SK-N-DZ (cell line): ENCODE measurements at places on chromosomes 7 and 10.

DNA sequence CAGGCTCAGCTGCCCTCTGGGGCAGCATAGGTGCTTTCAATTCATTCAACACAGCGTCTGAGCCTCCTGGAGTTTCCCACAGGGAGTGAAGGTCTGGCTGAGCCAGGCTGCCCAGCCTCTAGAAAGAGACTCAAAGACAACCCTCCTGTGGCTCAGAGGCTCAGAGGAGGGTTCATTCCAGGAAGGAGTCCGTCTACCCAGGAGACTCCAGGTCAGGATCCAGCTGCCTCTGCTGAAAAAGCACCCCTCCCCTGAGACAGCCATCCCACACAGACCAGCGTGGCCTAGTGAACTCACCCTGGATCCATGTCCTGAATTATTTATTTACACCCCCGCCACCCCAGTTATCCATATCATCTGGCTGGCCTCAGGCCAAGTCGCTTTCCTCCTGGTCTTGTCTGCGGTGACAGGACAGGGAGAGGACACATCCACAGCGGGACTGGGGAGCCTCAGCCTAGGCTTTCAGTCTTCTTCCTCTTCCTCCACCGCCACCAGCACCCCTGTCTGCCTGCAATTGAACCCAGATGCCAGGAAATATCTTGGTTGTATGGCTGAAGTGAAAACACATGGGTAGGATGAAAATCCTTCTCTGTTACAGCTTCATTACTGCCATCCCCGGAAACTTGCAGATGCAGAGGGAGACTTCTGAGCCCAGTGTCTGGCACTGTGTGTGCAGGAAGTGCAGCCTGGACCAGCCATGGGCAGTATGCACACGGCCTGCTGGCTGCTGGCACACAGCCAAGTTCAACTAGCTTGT is 44.0 kb upstream of the COL13A1 start:
- DNase-seq = no peak

GRCh38 chr7:101365956-101366355 is 3.3 kb downstream of the COL26A1 start:
- no peak for DNase-seq

GRCh38 chr7:130333832-130334231 is 10.8 kb upstream of the CPA5 start:
- no peak for DNase-seq

DNA sequence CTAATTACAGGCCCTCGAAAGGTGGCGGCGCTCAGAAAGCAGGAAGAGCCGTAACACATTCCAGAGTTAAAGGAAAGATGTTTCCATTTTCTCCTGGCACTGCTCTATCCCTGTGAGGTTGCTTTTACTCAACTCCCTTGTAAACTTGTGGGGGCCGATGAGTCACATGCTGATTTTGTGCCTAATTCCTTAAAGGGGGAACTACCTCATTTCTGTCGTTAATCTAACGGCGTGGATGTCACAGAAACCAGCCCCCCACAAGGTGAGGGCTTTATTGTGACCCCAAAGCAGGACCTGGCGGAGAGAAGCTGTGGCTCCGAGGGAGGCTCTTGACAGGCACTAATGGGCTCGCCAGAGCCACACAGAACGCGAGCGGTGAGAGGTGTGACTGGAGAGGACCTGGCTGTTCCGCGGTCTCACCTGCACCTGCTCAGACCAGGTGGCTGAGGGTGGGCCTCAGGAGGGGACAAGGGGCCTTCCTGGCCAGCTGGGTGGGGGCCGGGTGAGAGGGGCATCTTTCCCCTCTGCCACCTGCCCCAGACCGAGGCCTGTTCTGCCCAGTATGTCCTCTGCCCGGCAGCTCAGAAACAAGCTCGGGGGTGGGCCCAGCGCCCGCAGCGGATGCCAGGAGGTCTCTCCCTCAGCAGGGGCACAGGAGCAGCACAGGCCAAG is 50.9 kb downstream of the CALML3 start:
- DNase-seq = no peak
